Endothelial cell of umbilical vein (primary cell): ENCODE measurements at places on chromosomes 12 and 14. TPM values are rescaled to one million over a fixed set of nuclear protein-coding genes. Genes with fewer than 3 reads are reported as not detected.

- H3K27ac ChIP-seq: no peak overlapping the region
- no peak overlapping the region for H3K4me3 ChIP-seq
- no peaks in the 10 kb centered on the region for H3K4me1 ChIP-seq
These were observed 51.2 kb downstream of the SLC2A13 start for GRCh38 chr12:40054555-40055227.

- DNase-seq: peak; percentile 63
- H3K4me1 ChIP-seq: peaks cover 12% of the 10 kb centered on the region
- no peak overlapping the region for H3K4me3 ChIP-seq
- H3K27me3 ChIP-seq: no peaks in the 10 kb centered on the region
- H3K27ac ChIP-seq: no peak overlapping the region
These were observed 100.5 kb upstream of the LMNTD1 start for GRCh38 chr12:25653487-25654175.

GRCh38 chr12:119381471-119382235 is 47.1 kb downstream of the CCDC60 start:
- DNase-seq: no peak
- H3K4me3 ChIP-seq: no peak overlapping the region
- no peaks in the 10 kb centered on the region for H3K4me1 ChIP-seq
- no peaks in the 10 kb centered on the region for H3K27me3 ChIP-seq
- H3K27ac ChIP-seq: no peak overlapping the region

Gene LETMD1
- 33.8 and 38.9 TPM in 2 replicates for total RNA-seq

Gene TSPAN8
- 1.6 TPM in 1 of 2 replicates, not detected in the other for total RNA-seq

Gene PMEL
- 0.42 and 0.51 TPM in 2 replicates for total RNA-seq

Gene RAD51B
- total RNA-seq: 11.3 and 19.0 TPM in 2 replicates
